ENCODE measurements at places on chromosomes 5 and 9.
A peak's percentile ranks its signal among the peaks of the same experiment; 100 is the strongest.

DNA sequence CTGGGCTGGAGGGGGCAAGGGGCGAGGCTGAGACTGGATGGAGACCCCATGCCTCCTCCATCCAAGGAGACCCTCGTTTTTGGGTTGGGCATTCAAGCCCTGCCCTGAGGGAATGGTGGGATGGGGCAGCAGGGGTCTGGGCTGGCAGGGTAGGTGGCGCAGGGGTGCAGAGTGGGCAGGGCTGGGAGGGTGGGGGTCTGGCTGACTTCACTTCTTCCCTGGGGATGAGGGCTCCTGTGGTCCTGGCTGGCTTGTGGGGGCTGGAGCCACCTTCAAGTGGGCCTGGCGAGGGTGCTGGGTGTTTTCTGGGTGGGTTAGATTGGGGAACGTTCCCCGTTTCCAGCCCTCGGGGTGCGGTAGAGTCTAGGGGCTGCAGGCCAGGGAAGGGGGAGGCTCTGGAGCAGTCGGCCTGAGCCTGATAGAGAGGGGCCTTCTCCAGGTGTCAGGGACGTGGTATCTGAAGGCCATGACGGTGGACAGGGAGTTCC is 412 bp downstream of the LCN1 start:
- no peak for ATAC-seq

DNA sequence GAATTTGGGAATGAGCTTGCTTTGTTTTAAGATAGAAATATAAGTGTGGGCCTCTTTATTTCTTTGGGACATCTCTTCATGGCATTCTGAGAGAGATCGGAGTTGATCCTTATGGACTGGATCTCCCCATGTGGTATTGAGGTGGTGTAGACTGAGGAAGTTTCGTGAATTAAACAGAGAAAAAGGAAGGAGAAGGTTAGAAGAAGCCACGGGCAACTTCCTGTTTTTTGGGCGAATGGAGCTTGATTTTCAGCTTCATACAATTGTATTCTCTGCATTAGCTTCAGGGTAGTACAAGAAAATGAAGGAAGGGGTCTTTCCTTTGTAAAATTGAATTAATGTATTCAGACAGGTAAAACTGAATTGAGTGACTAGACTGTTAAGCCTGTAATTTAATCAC is 70.5 kb upstream of the HMHB1 start:
- ATAC-seq, result no peak

GRCh38 chr9:98290411-98290810 is 35.0 kb upstream of the TBC1D2 start:
- peak; percentile 14 for ATAC-seq

- no peak for ATAC-seq
Observed at GRCh38 chr5:156367597-156367996, 40.6 kb downstream of the SGCD start.

DNA sequence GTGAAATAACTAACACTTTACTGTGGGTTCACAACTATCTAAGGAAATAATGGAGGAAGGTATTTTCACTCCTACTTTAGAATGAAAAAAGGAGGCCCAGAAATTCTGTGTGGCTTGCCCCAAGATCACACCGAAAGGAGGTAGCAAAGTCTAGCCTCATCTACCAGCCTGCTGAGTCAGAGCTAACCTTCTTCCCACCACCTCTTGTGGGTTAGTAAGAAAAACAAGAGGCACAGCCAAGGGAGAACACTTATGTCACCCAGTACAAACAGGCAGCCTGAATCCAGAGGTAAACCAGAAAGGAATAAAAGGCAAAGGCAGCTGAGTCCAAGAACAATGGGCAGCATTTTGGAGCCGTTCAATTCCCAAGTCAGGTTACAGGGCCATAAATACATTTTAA is 91.9 kb upstream of the RASEF start:
- ATAC-seq, result no peak

- ATAC-seq, result no peak
Observed at GRCh38 chr5:73759771-73760170, 133.8 kb downstream of the ARHGEF28 start.

Data from esophagus mucosa (tissue), 1 donor.